ENCODE measurements at places on chromosomes 7 and 10. TPM values are rescaled to one million over a fixed set of nuclear protein-coding genes. Genes with fewer than 3 reads are reported as not detected.

The ZNF503 gene
- 21.6 TPM for total RNA-seq

DNA sequence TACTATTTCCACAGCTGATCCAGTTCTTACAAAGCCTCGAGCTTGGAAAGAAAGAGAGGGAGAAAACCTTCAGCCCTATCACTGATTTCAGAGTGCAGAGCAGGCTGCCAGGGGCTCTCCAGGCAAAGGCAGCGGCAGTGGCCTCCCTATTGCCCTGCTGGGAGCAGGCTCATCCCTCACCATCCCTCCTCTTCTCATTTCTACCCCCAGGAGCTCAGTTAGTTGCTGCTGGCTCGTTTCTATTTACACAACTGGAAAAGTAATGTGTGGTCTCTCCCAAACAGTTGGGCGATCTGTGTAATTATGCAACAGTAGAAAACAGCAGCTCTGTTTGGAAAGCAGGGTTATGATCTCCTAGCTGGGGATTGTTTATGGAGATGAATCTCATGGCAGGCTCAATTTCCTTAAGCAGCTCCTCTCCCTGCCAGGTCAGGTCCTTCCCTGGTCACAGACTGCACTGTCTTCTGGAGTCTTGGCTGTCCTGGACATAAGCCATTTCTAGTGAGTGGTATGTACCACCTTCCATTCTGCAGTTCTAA is 28.7 kb upstream of the TNS3 start:
- no peaks in the 10 kb centered on the region for H3K27me3 ChIP-seq
- peaks cover 20% of the 10 kb centered on the region for H3K4me1 ChIP-seq
- peak overlapping the region; percentile 84 for H3K27ac ChIP-seq
- no peak overlapping the region for H3K4me3 ChIP-seq

DNA sequence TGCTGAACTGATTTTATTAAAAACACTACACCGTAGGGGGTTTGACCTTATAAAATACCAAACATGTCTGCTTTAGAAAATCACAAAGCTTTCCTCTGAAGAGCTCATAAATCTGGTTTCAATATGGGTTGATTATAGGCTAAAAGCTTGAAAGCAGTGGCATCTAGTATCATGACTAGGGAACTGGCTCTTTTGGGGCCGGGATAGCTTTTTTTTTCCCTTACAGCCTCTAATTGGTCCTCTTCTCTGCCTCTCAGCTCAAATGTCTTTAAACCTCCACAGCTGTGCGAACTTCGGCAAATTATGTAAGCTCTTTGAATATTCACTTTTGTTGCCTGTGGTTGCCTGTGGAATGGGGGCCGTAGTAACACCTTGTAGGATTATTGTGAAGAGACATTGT is 8.4 kb downstream of the BAMBI start:
- H3K36me3 ChIP-seq: no peaks in the 10 kb centered on the region
- no peaks in the 10 kb centered on the region for H3K4me1 ChIP-seq
- no peak overlapping the region for H3K27ac ChIP-seq
- H3K4me3 ChIP-seq: no peak overlapping the region
- no peaks in the 10 kb centered on the region for H3K27me3 ChIP-seq

The LHPP gene
- 23.2 TPM for total RNA-seq

The TAS2R41 gene
- not detected for total RNA-seq

DNA sequence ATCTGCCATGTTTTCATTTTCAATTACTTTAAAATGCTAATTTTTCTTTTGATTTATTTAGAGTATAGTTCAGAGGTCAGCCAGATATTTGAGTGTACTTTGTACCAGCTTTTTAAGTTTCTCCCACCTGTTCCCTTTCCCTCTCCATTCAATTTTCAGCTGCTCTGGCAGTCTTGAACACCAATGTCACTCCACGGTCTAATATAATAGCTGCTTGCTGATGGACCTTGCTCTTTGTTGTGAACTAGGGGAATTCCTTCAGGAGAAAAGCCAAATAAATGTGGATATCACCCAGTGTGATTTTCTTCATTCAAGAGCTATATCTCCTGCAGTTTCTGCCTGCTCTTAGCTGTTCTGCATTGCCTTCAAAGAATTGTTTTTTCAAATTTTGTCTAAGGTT is 3.9 kb upstream of the HPS1 start:
- H3K36me3 ChIP-seq: no peaks in the 10 kb centered on the region
- DNase-seq: no peak
- H3K27ac ChIP-seq: no peak overlapping the region

DNA sequence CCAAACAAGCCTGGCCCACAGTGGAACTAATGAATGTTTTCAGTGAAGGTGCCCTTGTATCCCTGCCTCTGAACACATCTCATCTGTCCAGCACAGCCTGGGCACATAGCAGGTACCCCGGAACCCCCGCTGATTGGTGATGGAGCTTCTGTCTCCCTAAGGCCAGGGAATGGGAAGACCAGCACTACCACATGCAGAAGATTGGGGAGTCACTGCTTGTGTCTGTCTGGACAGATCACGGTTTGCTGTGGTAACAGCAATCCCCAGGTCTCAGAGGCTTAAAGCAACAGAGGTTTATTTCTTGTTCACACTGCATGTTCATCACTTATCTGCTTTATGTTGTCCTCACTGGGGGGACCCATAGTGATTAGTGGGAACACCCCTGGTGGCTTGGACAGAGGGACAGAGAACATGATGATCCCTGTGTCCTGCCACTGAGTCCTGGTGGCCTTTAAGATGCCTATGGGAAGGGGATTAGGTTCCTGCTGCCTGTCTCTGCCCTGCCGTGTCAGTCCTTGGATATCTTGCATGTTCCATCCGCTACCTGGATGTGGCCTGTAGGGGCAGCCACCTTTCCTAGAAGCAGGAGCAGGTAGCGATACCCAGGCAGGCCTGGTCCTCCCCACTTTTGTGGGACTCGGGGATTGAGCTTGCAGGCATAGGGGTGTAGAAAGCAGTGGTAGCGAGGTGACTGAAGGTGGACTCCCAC is 3.6 kb downstream of the TSPAN14 start:
- H3K4me1 ChIP-seq: peaks cover 16% of the 10 kb centered on the region
- no peaks in the 10 kb centered on the region for H3K27me3 ChIP-seq
- no peak overlapping the region for H3K4me3 ChIP-seq
- no peaks in the 10 kb centered on the region for H3K36me3 ChIP-seq
- peak overlapping the region; percentile 83 for H3K27ac ChIP-seq

DNA sequence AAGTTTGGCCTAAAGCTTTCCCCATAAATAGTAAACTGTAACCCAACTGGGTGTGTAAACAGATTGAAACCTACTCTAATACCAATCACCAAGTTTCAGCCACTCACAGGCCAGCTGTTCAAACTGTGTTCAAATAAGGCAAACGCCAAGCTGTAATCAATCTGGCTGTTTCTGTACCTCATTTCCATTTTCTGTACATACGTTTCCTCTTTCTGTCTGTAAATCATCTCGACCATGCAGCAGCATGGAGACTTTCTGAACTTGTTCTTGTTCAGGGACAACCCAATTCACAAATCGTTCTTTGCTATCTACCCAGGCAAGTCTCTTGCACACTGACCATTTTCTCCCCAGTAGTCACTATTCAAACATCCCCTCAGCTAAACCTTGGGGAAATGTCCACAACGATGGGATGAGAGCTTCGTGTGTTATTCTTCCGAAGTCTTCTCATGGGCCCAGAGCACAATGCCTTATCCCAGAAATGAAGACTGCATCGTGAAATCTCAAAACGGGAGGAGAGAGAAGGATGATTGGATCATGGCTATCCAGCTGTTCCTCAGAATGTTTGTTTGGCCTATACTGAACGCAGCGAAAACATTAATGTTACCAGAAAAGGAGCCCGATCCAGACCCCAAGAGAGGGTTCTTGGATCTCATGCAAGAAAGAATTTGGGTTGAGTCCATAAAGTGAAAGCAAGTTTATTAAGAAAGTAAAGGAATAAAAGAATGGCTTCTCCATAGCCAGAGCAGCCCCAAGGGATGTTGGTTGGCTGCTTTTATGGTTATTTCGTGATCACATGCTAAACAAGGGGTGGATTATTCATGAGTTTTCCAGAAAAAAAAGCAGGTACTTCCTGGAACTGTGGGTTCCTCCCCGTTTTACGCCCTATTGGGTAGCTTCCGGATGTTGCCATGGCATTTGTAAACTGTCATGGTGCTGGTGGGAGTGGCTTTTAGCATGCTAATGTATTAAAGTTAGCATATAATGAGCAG is 86.2 kb downstream of the SLC16A9 start:
- no peaks in the 10 kb centered on the region for H3K27me3 ChIP-seq
- no peaks in the 10 kb centered on the region for H3K36me3 ChIP-seq
- peak overlapping the region; percentile 26 for H3K27ac ChIP-seq

The ADAM22 gene
- total RNA-seq: 87.5 TPM

DNA sequence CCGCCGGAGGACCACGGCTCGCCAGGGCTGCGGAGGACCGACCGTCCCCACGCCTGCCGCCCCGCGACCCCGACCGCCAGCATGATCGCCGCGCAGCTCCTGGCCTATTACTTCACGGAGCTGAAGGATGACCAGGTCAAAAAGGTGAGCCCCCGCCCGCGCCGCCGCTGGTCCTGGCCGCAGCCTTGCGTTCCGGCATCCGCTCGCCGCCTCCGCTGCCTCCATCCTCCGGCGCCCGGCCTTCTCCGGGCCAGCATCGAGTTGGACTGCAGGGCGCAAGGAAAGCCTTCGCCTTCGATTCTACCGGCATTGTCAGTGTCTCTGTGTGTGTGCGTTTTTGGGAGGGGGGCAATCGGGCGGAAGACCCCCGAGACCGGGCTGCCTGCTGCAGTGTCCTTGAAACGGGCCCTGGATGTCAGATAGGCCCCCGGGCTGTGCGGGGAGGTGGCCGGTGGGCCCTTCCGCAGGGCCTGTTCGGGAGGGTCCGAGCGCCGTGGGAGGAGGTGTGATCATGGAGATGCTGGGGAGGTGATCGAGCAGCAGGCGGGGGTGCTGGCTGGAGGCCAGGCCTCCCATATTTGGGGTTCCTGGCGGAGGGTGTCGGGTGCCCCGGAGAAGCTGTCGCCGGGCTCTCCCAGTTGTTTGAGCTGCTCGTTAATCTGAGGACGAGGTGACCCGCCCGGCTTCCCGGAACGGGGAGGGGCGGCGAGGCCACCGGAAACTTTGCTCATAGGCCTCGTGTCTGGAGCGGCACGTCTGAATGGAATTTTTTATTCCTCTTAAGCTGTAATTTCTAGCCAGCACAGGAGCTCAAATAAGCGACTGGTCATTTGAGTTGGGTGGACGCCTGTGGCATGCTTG is 40.8 kb downstream of the HK1 start:
- no peaks in the 10 kb centered on the region for H3K36me3 ChIP-seq
- H3K4me1 ChIP-seq: no peaks in the 10 kb centered on the region
- H3K27me3 ChIP-seq: no peaks in the 10 kb centered on the region
- peak; percentile 81 for DNase-seq
- peak overlapping the region; percentile 82 for H3K27ac ChIP-seq

GRCh38 chr7:42090806-42091205 is 146.2 kb downstream of the GLI3 start:
- H3K4me1 ChIP-seq: no peaks in the 10 kb centered on the region
- no peak overlapping the region for H3K4me3 ChIP-seq
- no peaks in the 10 kb centered on the region for H3K36me3 ChIP-seq
- no peaks in the 10 kb centered on the region for H3K27me3 ChIP-seq

DNA sequence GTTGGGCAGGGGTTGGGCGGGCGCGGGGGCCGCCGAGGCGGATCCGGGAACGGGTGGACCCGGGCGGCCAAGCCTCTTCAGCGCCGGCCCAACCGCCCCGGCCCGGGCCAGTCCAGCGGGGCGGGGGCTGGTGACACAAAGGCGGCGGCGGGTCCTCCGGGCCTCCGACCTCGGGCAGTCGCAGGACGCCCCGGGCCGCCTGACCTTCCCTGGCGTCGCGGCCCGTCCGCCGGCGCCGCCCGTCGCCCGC is 54.2 kb downstream of the METTL2B start:
- H3K4me3 ChIP-seq: peak overlapping the region; percentile 62
- DNase-seq: no peak
- H3K36me3 ChIP-seq: no peaks in the 10 kb centered on the region
- no peaks in the 10 kb centered on the region for H3K4me1 ChIP-seq
- peak overlapping the region; percentile 99 for H3K27ac ChIP-seq
- no peaks in the 10 kb centered on the region for H3K27me3 ChIP-seq

DNA sequence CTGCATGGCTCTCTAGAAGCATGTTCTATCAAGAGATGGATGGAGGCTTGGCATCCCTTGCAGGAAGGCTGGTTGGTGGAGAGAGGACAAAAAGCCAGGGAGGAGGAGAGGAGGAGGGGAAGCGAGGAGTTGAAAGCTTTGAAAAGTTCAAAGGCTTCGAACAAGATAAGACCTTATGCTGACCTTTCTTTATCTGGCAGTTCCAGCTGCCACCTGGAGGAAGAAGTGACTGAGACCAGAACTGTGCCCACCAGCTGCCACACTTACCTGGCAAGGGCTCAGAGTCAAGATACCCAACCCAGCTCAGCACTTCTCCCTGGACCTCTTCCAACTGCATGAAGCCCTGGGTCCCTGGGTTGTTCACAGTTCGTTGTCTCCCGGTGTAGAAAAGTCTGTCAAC is 14.8 kb downstream of the CCL24 start:
- H3K4me3 ChIP-seq: no peak overlapping the region
- H3K4me1 ChIP-seq: no peaks in the 10 kb centered on the region
- H3K36me3 ChIP-seq: no peaks in the 10 kb centered on the region

The GOLGA7B gene
- 3.1 TPM for total RNA-seq

DNA sequence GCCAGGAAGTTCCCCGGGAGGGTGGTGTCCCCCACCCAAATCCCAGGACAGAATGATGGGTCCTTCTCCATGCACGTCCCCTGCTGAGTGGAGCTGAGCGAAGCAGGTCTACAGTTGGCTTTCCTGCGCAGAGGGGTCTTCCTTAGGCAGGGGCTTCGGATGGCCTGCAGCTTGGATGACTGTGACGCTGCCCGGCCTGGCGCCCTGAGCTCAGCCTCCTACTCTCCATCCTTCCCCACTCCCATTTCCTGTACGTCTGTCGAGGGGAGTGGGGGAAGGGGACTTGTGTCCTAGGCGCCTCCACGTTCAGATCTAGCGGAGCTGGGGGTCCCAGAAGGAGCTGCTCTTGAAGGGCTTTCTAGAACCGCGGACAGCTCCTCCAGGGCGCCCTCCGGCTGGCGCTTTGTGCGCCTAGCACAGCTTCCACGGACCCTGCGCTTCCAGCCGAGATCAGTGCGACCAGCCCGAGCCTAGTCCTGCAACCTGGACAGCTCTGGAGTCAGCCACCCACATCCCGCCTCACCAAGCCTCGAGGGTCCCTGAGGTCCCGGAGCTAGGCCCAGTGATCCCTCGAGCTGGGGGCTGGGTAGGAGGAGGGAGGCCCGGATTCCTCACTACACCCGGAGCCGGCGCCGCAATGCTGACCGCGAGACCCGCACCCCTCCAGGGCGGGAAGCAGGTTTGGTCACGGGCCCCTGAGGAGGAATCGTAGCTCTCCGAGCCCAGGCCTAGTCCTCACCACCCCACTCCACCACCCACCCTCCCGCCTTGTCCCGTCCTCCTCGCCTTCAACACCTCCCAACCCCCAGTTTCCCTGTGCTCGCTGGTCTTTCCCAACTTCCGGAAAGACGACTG is 1.9 kb downstream of the GRID1 start:
- no peak overlapping the region for H3K27ac ChIP-seq
- peak overlapping the region; percentile 46 for H3K4me3 ChIP-seq
- no peaks in the 10 kb centered on the region for H3K4me1 ChIP-seq
- no peak for DNase-seq

DNA sequence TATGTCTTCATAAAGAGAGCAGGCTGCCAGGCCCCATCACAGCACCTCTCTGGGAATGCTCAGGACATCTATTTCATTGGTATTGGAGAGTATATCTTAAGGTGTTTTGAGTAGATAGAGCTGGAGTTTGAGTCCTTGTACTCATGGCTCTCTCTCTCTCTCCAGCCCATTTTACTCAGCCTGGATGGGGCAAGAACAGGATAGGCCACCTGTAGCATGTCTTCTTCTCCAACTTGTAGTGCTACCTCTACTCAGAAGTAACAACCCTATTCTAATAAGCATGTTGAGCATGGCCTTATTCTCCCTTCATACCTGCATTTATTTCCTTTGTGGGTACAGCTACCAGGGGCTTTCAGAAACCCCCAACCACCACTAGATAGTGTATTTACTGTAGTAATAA is 21.9 kb downstream of the PRLHR start:
- no peaks in the 10 kb centered on the region for H3K36me3 ChIP-seq
- no peaks in the 10 kb centered on the region for H3K4me1 ChIP-seq
- H3K27me3 ChIP-seq: no peaks in the 10 kb centered on the region
- DNase-seq: no peak
